ENCODE measurements at places on chromosomes 1 and 21.

DNA sequence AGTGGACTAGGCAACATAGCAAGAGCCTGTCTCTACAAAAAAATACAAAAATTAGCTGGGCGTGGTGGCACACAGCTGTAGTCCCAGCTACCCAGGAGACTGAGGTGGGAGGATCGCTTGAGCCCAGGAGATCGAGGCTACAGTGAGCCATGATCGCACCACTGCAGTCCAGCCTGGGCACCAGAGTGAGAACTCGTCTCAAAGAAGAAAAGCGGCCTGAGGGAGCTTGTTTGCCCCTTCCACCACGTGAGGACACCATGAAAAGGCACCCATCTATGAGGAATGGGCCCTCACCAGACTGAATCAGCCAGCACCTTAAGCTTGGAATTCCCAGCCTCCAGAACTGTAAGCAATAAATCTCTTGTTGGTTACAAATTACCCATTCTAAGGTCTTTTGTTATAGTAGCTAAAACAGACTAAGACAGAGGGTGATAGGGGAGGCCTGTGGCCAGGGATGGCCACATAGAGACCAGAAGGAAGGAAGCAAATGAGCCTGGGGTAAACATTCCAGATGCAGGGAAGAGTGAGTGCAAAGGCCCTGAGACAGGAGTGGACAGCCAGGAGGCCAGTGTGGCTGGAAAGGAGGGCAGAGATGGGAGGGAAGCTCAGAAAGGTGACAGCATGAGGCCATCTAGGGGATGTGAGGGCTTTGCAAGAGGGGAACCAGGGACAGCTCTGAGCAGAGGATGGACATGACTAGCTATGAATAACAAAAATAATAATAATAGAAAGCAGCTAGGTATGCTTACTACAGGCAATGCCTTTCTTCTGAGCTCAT lies 120.1 kb downstream of the MATN1 start:
- no peak for DNase-seq

DNA sequence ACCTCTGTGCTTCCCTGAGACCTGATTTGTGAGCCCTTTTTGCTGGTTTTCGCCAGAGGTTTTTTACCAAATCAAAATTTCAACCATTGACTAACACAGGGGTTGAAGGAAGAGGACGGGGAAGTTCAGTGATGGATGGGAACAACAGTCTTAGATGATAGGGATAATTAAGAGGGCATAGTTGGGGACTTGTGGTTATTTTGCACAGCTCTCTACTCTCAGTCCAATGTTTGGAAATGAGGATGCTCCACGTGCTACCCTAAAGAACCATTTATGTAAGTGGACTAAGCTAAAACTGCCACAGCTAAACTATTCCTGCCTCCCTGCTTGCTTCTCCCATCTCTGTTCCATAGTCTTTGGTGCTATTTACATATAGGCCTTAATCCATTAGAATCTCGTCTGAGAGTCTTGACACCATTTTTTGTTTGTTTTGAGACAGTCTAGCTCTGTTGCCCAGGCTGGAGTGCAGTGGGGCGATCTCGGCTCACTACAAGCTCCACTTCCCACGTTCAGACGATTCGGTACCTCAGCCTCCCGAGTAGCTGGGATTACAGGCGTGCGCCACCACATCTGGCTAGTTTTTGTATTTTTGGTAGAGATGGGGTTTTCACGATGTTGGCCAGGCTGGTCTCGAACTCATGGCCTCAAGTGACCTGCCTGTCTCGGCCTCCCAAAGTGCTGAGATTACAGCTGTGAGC lies 684 bp upstream of the MCL1 start:
- DNase-seq: no peak

GRCh38 chr1:17503146-17503545 lies 36.4 kb upstream of the ARHGEF10L start:
- no peak for DNase-seq

DNA sequence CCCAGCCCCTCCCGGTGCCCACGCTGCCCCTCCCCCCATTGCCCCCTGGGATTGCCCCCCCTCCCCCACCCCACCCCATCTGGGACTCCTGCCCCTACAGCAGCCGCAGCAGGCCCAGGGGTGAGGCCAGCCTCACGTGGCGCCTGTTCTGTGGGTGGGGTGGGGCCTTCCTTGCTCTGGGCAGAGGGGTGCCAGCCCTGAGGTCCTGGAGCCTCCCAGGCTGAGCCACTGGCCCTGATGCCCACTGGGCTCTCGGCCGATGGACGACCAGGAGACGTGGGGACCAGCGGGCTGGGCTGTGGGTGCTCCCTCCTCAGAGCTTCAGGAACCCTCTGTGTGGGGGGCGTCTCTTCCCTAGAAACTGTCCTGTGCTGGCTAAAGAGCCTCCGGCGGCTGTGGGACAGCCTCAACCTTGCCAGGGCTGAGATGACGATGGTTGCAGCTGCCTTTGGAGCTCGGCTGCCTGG lies 5.8 kb upstream of the C1orf159 start:
- DNase-seq: no peak

DNA sequence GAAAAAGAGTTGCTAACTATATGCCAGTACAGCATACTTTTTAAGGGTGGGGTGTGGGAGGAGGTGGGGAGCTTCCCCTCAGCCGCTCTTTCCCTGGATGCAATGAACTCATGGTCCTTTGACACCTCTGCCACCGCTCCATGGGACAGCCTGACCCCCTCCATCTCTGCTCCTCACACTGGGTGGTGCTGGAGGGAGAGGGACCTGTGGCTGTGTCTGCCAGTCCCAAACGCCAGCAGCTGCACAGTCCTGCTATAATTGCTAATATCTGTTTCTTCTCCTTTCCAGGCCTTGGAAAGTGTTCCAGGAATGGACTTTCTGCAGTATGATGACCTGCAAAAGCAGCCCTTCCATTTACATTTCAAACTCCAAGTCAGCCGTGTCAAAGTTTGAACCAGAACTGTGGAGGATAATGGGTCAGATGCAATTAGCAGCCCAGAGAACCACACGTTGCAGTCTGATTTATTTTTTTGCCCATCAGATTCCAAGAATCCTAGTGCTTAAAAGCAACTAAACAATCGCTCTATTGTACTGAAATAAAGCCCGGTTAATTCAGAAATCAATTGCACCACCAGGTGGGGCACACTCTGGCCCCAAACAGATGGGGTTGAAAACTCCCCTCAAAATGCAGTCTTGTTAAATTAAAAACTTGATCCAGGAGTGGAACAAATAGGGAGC lies 160.7 kb upstream of the LMO4 start:
- no peak for DNase-seq

DNA sequence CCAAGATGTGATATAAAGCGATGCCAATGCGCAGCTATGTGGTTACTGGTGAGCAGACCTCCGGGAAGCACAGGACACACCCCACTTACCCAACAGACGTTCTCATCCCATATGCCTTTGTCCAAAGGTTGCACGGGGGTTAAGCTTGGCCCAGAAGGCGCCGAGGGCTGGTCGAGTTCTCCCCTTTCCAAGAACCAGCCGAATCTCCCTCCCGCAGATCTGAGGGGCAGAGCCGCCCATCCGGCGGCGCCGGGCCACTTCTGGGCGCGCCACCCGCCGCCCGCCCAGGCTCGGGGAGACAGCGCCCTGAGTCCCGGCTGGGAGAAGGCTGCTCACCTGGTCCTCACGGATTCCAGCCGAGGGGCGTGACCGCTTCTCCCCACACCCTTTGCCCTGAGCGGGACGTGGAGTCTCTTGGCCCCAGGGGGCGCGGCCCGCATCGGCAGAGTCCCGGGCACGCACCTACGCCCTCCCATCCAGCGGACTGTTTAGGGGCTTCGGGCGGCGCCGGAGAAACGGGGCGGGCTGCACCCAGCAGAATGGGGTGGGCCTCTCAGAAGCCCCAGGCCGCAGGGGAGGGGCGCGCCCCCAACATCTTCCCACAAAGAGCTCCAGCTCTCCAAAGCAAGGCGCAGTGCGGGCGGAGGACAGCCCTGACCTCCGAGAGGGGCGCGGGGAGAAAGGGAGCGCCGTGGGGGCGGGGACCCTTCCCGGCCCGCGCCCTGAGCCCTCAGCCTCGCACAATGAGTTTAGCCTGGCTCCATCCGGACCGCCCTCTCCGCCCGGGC lies 615 bp downstream of the GPR161 start:
- no peak for DNase-seq

DNA sequence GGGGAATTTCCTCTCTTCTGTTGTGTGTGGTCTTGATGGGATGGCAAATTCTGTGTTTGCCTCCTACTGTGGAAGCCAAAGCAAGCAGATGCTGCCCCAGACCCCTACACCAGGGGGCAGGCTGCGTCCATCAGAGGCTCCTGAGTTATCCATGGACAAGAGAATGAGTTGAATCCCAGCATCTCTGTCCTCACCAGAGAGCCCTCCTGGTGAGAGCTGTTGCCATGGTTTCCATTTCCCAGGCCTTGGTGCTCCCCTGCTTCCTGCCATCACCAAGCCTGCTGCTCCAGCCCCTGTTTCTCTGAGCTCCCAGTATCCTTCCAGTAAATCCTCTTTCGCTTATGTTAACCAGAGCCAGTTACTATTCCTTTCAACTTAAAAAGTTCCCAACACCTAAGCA lies 20.4 kb upstream of the GNG12 start:
- no peak for DNase-seq

GRCh38 chr1:58755468-58755872 lies 28.4 kb downstream of the JUN start:
- peak; percentile 52 for DNase-seq

GRCh38 chr1:83932281-83932680 lies 66.7 kb downstream of the TTLL7 start:
- DNase-seq: no peak

Data from CD4-positive, alpha-beta T cell treated with Interleukin-6 at 100 ng/mL for 8 hours (primary cell).